ENCODE measurements at places on chromosomes 1 and 21. TPM values are rescaled to one million over a fixed set of nuclear protein-coding genes. Genes with fewer than 3 reads are reported as not detected.

- DNase-seq: no peak
Measured at GRCh38 chr1:32223683-32224082, 1.5 kb downstream of the EIF3I start.

- no peak for DNase-seq
Measured at GRCh38 chr1:191882870-191883269, 275.4 kb upstream of the RGS18 start.

DNA sequence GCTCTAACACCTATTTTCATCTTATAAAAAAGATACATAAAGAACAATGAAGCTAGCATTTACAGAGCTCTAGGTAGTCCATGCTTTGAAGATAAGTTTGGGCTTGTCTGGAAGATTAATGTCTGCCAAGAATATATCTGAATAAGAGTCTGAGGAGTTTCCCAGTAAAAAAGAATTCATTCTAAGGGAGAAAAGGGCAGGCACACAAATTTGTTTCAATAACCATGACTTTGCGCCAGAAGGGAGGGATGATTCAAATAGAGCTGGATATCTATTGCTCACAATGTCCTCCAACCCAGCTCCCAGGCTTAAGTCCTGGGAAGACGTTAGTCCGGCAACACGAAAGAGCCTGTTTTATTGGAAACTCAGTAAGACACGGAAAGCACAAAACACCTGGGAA is 9.7 kb upstream of the TTLL7 start:
- DNase-seq: no peak

DNA sequence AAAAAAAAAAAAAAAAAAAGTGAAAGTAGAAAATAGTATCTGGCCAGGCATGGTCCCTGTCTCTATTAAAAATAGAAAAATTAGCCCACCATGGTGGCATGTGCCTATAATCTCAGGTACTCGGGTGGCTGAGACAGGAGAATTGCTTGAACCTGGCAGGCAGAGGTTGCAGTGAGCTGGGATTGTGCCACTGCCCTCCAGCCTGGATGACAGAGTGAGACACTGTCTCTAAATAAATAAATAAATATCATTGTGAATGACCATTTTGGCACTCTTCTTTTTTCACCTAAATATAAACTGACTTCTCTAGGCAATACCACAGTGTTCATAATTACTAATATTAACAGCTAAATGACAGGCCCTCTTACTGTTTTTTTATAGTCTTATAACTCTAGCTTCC is 14.5 kb downstream of the ELOA start:
- DNase-seq: no peak

DNA sequence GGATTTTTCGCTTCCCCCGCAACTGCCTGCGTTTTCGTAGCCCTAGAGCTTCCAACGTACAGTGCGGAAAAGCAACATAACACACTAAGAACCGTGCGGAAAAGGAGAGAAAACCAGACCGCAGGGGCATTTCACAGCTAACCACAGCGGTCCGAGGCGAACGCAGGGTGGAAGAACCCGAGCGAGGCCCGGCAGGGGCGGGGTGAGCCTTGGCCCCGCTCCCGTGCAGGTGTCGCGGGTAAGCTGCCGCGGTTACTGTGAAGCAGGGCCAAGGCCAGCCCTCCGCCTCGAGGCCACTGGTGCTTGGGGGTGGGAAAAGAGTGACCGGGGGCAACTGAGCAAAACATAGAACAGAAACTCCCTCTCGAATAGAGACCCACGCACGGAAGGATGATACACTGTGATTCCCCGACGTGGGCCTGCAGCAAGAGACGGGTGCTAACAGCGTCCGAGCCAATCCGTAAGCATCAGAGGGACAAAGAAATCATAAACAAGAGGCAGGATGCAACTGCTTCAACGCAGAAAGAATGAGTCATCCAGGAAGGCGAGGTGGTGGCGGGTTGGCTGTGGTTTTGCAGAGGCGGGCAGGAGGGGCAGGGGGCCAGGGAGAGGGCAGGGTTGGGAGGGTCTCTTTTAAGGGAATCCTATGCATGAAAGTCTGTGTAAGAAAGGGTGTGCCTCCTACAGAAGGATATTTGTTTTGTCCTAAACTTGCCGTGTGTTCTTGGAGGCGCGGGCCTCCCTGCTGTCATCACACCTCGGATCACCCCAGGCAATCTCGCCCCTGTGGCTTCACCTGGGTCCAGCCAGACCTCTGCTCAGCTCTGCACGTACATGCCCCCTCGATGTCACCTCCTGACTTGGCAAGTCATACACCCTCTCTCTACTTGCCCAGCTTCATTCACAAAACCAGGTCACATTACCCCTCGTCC is 7.3 kb downstream of the GNG4 start:
- DNase-seq: peak; percentile 78

GRCh38 chr1:39562886-39563285 is 13.7 kb downstream of the PABPC4 start:
- DNase-seq: no peak

DNA sequence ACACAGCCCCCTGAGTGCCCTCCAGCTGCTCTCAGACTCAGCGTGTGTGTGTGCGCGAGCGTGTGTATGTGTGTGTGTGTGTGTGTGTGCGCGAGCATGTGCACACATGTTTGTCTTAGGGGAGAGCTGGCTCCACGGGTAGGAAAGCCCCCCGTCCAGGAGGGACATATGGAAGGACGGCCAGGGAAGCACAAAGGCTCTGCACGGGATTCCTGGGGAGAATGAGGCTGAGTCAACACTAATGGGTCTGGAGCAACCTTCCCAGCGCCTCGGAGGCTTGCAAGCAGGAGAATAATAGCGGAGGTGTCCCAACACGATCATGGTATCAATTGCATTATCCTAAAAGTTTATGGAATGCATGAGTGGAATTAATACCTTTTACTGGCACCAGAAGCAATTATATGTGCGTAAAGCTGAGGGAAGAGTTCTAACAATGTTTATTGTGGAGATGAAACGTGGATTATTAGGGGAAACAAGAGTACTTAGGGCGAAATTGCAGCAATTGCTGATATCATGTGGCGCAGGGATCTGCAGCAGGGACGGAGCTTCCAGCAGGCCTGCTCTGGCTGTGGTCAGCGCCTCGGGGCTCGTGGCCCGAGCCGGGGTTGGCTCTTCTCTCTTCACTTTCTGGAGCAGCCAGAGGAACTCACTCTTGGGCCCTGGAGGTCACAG is 40.3 kb upstream of the CCDC27 start:
- no peak for DNase-seq

DNA sequence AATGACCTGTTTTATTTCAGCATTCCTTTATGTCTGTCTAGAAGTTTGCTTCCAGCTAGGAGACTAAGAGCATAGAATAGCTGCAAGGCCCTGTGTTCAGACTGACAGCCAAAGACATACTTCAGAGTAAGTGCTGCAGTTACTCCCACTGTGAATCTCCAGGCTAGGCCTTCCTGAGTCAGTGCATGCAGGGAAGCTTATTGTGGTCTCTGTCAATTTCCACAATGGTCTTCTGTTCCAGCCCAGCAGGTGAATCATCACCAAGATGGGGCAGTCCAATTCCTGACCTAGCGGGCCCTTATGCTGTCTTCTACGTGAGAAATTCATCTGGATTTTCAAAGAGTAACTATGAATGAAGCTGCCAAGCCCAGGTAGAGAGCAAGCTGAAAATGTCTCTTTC is 146.3 kb upstream of the C8B start:
- no peak for DNase-seq

DNA sequence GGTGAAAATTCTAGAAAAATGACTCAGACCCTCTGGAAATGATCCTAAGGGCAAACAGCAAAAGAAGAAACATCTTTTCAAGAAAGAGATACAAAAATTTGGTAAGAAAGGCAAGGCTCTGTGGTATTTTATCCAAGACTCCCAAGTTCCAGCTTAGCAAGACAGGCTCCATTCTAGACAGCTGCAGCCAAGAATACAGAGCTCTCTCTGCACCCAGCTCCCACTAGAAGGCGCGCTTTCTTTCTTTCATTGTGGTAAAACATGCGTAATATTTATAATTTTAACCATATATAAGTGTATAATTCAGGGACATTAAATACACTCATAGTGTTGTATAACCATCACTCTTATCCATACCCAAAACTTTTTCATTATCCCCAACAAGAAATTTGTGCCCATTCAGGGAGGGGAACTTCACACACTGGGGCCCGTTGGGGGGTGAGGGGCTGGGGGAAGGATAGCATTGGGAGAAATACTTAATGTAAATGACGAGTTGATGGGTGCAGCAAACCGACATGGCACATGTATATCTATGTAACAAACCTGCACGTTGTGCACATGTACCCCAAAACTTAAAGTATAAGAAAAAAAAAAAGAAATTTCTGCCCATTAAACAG is 2.2 kb upstream of the HFM1 start:
- no peak for DNase-seq

DNA sequence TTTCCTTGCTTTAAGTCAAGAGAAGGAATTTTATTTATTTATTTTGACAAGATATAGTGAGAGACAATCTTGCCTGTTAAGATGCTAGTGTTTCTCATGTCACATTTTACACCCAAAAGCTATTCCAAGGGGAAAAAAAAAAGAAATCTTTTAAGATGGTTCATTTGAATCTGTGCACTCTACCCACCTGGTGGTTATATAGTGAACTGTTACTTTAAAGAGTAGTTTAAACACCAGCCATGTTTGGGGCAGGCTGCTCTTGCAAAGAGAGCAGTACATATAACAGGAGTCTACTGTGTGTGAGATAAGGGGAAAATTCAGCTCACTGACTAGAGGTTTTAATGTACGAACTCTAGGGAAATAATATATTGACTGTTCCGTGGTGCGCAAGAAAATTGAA is 3.3 kb upstream of the ELAVL4 start:
- DNase-seq: no peak

DNA sequence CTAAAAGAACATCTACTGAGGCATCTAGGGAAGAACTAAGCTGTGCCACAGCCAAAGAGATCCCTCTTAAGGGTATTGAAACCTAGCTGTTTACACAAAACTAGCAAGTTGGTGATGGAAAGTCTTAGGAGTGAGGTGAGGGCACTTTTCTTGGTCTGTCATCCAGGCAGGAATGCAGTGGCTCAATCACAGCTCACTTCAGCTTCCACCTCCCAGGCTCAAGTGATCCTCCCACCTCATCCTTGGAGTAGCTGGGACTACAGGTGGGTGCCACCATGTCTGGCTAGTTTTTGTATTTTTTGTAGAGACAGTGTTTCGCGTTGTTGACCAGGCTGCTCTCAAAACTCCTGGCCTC is 2.4 kb downstream of the PLEKHO1 start:
- no peak for DNase-seq

The CD1B gene
- not detected for total RNA-seq

The PYHIN1 gene
- 25.2 TPM for total RNA-seq
